ENCODE measurements at places on chromosomes 5 and 9.

- DNase-seq = no peak
Measured at GRCh38 chr9:89608641-89609335, 4.0 kb downstream of the GADD45G start.

GRCh38 chr5:179292202-179292601, 53.1 kb downstream of the ADAMTS2 start:
- no peak for DNase-seq

- no peak for DNase-seq
Measured at GRCh38 chr5:112121258-112121657, 297.8 kb downstream of the EPB41L4A start.

- no peak for DNase-seq
Measured at GRCh38 chr5:177598477-177598876, 1.5 kb upstream of the B4GALT7 start.

DNA sequence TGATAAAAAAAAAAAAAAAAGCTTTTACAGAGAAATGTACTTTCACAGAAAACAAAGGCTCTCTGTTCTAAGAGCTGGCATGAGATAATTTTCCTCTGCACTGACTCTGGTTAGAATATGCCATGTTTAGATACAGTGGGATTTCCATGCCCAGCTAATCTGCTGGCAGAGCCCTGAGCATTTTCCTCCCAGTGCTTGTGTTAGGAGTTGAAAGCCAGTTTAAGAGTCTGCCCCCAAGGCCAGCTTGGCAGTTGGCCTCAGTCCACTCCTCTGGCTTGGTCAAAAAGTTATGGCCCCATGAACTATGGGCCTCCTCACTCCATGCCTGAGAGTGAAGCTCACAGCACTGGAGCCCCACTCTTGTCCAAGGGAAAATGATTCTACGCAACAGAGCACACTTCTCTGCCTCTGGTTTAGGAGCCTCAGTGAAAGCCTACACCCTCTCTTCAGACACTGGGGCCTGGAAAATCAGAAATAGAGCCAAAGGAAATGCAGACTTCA, 21.9 kb downstream of the MOCS2 start:
- no peak for DNase-seq

- no peak for DNase-seq
Measured at GRCh38 chr5:128464596-128464995, 73.4 kb downstream of the FBN2 start.

DNA sequence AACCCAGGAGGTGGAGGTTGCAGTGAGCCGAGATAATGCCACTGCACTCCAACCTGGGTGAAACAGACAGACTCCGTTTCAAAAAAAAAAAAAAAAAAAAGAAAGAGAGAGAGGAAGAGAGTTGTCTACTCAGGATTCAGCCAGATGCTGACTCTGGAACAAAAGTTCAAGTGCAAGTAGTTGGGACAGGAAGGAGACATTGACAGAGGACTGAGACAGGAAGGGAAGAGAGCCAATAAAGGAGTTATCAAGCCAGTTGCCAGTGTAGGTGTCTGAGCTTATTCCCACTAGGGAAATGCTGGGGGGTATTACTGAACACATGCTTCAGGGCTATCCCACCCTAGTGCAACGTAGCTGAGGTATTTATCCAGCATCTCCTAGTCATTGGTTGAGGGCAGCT, 147.7 kb upstream of the SLC1A3 start:
- DNase-seq = no peak

- no peak for DNase-seq
Measured at GRCh38 chr9:92254381-92255337, 38.8 kb downstream of the IARS1 start.

DNA sequence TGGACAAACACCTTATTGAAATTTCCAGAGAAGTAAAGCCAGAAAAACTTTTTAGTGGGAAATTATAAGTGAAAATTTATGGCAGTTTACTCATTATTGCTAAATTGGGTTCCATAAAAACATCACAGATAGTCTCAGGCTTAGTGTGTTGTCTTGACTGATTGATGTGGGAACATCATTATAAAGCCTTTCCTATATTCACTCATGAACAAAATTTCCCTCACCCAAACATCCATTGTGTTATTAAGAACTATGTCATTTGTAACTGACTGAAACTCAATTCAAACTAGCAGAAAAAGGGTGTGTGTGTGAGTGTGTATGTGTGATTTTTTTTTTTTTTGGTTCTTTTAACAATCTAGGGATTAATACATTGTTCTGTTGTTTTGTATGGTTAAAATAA, 143.7 kb upstream of the SEMA6A start:
- no peak for DNase-seq

DNA sequence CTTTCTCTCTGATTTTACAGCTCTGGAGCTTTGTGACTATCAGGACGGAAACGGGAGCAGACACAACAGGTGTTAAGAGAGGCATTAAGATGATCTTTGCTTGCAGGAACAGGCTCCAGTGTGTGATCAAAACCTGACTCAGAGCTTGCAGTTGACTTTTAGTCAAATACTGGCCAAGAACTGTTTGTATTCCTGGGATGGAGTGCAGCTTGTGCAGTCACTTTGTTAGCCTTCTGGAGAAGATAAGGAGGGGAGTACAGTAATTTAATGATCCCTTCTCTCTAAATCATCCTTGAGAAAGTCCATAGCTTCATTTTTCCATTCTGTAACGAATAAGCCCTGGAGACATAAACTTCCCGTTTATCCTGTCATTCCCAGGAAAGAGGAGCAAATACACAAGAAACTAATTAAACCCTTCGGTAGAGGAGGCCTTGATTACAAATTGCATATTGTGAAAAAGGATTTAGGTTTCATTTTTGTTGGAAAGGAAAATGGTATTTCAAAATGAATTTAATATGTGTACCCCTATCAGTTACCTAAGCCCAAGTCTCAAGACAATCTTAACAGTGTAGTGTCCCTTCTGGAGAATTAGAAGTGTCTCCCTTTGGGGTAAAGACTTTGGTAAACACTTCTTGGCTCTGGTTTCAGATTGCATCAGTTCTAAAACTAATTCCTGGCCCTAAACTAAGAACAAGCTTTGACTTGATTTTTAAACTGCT, 3.1 kb upstream of the STOM start:
- no peak for DNase-seq

- DNase-seq = no peak
Measured at GRCh38 chr5:128228008-128228407, 144.4 kb downstream of the SLC12A2 start.

GRCh38 chr5:150636391-150637244, 3.8 kb upstream of the SYNPO start:
- peak; percentile 54 for DNase-seq

GRCh38 chr9:71025201-71025600, 96.2 kb downstream of the TRPM3 start:
- no peak for DNase-seq

DNA sequence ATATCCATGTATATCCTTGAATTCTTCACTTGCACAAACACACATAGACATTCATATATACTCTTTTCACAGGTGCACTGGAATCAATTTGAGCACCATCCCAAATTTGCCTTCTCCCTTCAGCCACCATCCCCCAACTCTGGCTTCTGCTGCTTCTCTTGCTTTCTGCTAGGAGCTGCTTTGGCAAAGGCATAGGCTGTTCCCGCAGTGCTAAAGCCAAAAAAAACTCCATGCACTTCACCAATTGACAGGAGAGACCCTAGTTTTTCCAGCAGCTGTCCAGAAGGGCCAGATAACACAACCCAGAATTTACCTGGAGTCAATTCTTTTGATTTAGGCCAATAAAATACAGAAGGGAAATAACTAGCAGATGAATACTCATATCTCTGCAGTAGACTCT, 251.3 kb downstream of the NR2F1-AS1 start:
- DNase-seq = no peak

DNA sequence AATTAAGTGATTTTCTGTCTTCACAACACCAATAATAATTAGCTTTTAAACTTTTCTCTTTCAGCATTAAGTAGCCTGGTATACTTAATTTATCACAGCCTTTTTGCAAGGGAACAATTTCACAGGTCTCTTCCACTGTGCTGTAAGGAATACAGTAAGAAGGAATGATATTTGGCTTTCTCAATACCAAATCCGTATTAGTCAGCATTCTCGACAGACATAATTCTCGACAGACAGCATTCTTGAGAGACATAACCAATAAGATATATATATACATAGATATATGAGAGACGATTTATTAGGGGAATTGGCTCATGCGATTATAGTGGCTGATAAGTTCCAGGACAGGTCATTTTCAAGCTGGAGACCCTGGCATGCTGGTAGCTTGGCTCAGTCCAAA, 18.0 kb downstream of the PRKAA1 start:
- DNase-seq = no peak

DNA sequence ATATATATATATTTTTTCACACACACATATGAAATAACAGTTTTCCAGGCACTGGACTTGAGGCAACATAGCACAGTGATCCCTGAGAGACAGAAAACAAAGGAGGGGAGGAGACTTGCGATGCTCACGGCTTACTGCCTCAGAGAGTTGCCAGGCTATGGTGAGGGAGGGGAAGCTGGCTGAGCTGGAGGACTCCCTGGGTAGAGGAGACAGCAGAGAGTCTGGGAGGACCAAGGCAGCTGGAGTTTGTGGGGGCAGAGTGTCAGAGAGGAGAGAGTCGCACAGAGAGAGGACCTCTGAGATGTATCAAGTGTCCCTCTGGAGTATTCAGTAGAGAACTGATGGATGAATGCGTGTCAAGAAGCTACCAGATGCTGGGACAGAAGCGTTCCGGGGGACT, 23.1 kb upstream of the QSOX2 start:
- no peak for DNase-seq

DNA sequence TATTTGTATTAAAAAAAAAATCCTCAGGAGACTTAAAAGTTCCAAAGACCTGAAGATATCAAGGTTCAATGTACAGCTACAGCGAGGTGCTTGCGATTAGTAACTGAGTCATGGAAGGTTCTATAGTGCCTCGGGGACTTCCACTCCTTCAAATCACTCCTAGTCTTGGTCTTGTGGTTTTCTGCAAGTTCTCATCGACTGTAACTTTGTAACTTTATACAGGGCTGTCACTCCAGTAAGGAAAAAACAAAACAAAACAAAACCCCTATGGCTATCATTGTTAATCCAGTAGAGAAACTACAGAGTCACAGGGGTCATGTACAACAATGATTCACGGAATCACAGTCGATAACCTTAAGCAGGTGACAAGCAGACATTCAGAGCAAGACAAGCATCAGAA, 39.8 kb upstream of the SELENOP start:
- no peak for DNase-seq

DNA sequence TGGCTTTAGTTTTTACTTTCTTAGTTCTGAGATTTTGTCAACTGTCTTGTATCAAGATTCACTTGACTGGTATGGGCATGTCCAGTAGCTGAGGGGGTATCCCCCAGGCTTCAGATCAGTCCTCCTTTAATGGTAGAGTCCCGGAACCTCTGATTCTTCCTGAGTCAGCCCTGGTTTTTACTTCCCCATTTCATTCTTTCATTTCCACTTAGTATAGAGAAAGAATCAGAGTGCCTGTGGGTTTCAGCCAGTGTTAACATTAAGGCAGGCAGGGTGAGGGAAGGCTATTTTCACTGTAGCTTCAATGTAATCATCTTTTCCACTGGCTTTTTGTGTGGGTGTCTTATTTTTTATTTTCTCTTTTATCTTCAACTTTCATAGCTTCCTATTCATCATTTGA, 8.3 kb upstream of the COMMD10 start:
- DNase-seq = no peak

DNA sequence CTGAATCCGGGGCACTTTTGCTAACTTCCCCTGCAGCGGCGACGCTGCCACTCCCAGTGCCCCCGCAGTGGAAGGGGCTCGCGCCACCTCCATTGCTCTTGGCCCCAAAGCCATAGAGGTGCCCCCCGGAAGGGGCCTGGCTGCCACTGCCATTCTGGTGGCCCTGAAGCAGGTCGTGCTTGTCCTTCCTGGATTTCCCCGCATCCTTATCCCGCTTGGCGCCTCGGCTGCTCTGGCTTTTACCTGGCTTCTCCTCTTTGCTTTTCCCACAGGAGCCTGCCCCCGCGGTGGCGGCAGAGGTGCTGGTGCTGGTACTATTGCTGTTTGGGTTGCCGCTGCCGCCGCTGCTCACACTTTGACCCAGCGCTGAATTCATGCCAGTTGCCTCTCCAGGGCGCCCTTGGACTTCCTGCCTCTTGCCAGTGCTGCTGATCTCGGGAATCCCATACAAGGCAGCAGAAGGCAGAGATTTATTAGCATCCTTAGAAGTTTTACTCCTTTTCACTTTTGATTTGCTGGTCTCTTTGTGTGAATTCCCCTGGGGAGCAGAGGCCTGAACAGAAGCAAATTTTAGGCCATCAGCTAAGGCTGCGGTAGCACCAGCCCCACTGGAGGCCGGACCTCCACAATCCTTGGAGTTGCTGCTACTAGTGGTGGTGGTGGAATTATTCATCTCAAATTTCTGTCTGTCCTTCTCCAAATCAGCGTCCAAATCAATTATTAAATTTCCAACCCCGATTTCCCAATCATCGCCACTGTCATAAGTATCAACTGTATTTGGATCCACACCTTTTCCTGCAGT, 2.1 kb downstream of the ZNF608 start:
- no peak for DNase-seq

- no peak for DNase-seq
Measured at GRCh38 chr9:106648799-106649198, 214.2 kb upstream of the ZNF462 start.

GRCh38 chr5:147216552-147217154, 18.2 kb upstream of the STK32A start:
- no peak for DNase-seq

DNA sequence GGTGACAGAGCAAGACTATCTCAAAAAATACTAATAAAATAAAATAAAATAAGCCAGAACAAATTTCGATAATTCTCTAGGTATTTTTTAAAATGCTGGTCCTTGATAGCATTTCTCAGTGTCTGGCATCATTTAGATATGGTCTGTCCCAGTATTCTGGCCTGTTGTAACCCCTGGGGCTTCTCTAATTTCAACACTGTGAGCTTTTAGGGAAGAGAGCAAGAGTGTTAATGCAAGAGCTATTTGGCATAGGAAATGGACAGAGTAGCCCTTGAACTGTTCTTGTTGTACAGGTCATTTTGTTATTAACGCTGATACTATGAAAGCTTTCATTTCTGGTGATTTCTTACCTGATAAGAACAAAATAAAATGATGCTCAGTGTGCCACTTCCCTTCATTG, 112.2 kb upstream of the ZNF608 start:
- no peak for DNase-seq

GRCh38 chr5:143402553-143403333, 743 bp downstream of the NR3C1 start:
- peak; percentile 55 for DNase-seq

GRCh38 chr9:93814077-93814956, 140.8 kb downstream of the BARX1 start:
- DNase-seq = no peak

DNA sequence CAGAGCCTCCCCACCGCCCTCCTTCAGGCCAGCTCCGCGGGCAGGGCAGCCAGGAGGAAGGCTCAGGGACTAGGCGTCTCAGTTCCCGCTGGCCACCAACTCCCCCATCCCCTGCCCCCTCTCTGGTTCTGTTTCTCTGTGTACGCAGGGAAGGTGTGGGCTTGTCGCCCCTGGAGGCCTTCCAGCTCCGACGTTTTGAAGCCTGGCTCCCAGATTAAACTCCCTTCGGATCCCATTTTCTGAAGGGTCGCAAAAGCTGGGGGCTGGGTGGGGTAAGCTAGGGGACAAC, 346 bp downstream of the ATOX1 start:
- no peak for DNase-seq
